A549 treated with Hydrocortisone at 1 μM for 4 hours (cell line): ENCODE measurements at places on chromosomes 2 and 18. TPM values are rescaled to one million over a fixed set of nuclear protein-coding genes. Genes with fewer than 3 reads are reported as not detected.

GCC2 gene
- total RNA-seq, result 9.8 to 18.1 TPM (median 14.3 TPM) in 5 replicates

NT5DC4 gene
- total RNA-seq, result not detected in 5 replicates

SLC19A3 gene
- 2.1 to 2.6 TPM (median 2.4 TPM) in 5 replicates for total RNA-seq

TXNDC2 gene
- 0.07 to 0.14 TPM (median 0.12 TPM) in 5 replicates for total RNA-seq

NEU2 gene
- total RNA-seq, result not detected in 5 replicates
